ENCODE measurements at places on chromosomes 12 and 14.

- no peak for DNase-seq
These were observed 13.1 kb upstream of the SMARCC2 start for GRCh38 chr12:56202366-56202765.

DNA sequence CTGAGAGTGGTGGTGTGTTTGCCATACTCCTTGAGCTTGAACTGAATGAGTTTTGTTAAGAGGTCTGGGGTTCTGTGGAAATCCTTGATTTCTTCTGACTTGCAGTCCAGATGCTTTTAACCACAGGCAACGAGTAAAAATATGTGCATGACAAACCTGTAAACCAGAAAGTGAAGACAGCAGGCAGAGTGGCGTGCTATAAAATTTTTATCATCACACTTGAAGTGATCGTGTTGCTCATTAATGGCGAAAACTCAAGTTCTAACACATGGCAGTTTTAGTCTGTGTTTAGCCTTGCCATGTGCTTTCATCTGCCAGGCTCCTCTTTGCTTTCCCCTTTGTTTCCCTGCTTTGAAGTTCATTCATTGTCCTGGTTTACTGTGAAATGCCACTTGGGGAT is 28.0 kb downstream of the TXNRD1 start:
- DNase-seq: no peak

- no peak for DNase-seq
These were observed 6.8 kb downstream of the ZFHX2 start for GRCh38 chr14:23544511-23545447.

GRCh38 chr12:47079468-47079980 is at the start of the genes AMIGO2 and PCED1B:
Gene AMIGO2, minus strand, starts transcription at chr12:47079959. Its CDS starts 957 bp downstream, at chr12:47079002.
Gene PCED1B, plus strand, starts transcription at chr12:47079621. Its CDS starts 155,443 bp downstream, at chr12:47235064.
- DNase-seq: peak; percentile 34

DNA sequence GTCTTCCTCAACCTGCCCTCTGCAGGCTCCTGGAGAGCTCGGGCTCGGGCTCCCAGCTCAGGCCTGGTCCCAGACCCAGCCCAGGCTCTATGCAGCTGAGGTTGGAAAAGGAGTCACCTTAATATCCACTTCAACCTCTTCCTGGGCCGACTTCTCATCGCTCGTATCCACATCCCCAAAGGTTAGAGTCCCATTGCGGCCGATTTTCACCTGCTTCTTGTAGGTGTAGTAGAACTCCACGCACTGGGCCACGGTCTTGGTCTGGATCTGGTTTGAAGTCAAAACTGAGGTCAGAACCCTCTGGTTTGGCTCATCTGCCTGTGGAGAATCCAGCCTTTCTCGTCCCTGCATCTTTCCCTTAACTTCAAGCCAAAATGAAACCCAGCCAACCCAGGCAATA is 8.4 kb upstream of the PNMA1 start:
- no peak for DNase-seq

- no peak for DNase-seq
These were observed 96.7 kb downstream of the ETV6 start for GRCh38 chr12:11746024-11746771.

DNA sequence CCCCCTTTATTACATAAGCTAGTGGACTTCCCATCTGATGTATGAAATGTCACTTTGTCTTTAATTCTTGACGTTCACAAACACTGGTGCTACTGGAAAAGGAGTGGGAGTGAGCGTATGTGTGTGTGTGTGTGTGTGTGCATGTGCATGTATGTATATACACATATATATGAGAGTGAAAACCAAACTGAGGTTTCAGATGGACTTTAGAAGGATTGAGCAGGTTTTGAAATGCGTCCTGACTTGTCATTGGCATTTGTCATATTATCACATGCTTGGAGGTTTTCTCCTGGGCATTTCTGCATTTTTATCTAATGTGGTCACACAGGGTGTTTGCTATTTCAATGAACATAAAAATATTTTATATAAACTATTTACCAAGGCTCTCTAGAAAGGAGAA is 1085.9 kb downstream of the BCL11B start:
- DNase-seq: no peak

DNA sequence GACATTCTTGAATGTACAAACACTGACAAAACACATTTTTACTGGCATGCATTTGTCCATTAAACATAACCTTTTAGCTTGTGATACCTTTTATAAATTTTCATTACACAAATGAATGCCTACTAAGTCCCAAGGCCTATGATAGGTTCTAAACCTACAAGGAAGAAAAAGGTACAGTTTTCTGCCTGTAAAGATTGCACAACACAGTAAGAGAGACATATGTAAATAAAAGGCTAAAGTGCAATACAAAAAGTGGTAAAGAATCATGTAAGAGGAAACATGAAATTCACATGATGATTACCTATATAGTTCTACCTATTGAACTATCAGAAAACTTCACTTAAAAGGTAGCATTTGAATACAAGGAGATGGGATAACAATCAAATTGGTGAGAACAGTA is 14.6 kb upstream of the ARID4A start:
- DNase-seq: no peak

GRCh38 chr14:73851000-73851399 is 631 bp upstream of the PTGR2 start:
- no peak for DNase-seq

- no peak for DNase-seq
These were observed 859.8 kb downstream of the FSCB start for GRCh38 chr14:43647302-43647701.

- no peak for DNase-seq
These were observed at the start of gene WSCD2 for GRCh38 chr12:108129017-108129812. Gene WSCD2, plus strand, starts transcription at chr12:108129288. Its CDS starts 66,545 bp downstream, at chr12:108195833.

DNA sequence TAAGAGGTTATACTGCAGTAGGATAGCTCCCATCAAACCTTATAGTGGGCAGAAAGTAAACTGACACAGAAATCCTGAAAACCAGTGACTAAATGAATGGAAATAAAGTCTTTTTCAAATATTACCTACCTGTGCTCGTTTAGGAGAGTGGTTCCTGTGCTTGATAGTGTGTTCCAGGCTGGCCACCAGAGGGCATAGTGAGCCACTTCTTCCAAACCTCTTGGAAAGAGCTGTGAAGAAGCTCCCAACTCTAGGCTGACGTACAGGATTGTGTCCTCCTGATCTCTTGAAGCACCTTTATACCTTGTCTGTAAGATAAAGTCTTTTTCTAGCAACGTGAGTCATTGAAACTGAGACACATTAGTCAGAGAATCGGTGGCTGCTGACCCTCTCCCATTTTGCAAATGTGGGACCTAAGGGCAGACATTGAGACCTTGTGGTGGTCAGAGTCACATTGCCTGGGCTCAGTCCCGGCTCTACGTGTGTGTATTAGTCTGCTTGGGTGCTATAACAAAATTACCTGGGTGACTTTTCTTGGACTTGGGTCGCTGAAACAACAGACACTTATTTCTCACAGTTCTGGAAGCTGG is 17.6 kb downstream of the TDP1 start:
- DNase-seq: peak; percentile 14

GRCh38 chr14:88188745-88189416 is 134.2 kb downstream of the KCNK10 start:
- DNase-seq: no peak

GRCh38 chr12:131805421-131805820 is 22.8 kb upstream of the MMP17 start:
- DNase-seq: no peak

GRCh38 chr14:102208741-102209140 is 69.0 kb downstream of the WDR20 start:
- DNase-seq: no peak

DNA sequence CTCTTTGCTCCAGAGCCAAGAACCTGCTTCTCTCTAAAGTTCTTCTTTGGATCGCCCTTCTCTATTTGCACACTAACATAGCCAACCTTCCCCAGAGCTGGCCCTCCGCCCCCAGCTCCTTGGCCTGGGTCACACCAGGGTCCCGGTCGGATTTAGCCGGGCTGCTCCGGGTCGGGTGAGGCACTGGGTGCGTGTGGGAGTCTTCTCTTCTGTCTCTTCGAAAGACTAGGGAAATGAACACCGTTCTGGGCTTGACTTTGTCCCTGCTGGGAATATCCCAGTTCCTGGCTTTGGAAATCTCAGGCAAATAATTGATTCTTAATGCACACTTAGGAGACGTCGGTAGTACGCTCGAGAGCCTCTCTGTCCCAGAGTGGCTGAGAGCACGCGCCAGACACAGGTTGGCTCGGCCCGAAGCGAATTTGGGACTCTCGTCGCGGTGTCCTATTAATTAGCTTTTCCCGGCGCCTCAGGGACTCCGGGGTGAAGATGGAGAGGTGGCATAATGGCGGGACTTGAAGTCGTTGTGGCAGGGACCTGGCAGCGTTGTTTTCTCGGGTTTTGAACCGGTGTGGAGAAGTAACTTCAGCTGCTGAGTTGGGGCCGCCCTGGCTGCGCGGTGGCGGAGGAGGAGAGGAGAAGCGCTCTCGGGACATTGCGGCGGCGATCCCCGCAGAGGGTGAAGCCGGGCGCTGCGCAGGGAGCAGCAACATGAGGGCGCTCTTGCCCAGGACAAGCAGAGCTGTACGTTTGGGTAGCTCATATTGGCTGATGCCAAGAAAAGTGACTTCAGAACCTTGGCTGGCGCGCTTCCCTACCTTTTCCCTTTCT is 7.5 kb downstream of the FOXG1 start:
- no peak for DNase-seq

- no peak for DNase-seq
These were observed 690.7 kb upstream of the TBX3 start for GRCh38 chr12:115374480-115375185.

GRCh38 chr12:120267736-120268135 is 2.2 kb upstream of the PXN start:
- no peak for DNase-seq

DNA sequence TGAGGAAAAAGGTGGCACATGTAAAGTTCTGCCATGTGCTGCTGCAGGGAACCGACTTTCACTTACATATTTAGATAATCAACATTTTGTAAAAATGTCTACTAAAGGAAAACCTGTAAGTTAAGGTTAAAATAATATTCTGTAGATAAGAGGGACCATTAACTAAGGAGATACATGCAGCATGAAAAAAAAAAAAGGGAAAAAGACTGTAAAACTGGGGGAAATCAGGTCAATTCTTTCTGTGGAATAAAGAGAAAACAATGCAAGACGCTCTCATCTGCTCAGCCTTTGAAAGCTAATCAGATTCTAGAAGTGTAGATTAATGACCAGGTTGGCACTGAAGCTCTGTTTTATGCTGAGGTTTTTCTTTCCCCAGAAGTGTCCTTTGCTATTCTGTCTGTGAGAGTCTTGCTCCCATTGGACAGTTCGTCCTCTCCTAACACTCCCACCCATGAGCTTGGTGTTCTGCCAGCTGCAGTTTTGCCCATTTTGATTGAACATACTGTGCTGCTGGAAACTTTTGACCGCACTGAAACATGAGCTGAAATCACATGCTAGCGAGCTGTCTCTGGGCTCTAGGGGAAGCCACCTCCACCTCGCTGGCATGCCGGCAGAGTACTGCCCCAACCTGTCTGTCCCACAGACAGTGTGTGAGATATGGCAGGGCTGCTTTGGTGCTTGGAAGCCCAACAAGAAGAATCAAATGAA is 39.7 kb downstream of the PPTC7 start:
- DNase-seq: no peak

DNA sequence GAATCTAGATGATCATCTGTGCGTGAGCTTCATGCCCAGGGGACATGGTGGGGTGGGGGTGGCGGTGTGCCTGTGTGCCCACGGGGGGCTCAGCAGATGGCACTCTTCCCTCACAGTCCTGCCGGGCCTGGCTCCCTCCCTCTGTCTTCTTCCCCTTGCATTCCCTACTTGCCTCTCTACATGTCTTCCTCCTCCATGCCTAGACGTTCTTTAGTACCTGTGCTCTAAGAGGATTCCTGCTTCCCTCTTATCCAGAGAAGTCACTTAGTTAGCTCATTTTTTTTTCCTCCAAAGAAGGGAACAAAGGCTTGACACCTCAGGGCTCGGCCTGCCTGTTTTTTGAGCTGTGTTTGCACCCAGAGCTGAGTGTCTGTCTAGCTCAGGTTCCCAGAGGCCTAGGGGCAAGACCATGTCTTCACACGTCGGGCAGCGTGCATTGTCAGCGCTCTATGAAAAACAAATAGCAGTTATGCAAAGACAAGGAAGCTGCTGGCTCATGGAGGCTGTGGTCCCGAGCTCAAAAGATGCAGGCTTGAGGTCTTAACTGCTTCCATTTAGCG is 48.8 kb downstream of the NINJ2 start:
- no peak for DNase-seq

GRCh38 chr12:128644664-128645296 is 179.0 kb downstream of the SLC15A4 start:
- DNase-seq: no peak

- DNase-seq: no peak
These were observed 38.6 kb downstream of the NOC4L start for GRCh38 chr12:132182711-132183365.

- DNase-seq: no peak
These were observed 390.5 kb upstream of the CLEC14A start for GRCh38 chr14:38646391-38646790.

DNA sequence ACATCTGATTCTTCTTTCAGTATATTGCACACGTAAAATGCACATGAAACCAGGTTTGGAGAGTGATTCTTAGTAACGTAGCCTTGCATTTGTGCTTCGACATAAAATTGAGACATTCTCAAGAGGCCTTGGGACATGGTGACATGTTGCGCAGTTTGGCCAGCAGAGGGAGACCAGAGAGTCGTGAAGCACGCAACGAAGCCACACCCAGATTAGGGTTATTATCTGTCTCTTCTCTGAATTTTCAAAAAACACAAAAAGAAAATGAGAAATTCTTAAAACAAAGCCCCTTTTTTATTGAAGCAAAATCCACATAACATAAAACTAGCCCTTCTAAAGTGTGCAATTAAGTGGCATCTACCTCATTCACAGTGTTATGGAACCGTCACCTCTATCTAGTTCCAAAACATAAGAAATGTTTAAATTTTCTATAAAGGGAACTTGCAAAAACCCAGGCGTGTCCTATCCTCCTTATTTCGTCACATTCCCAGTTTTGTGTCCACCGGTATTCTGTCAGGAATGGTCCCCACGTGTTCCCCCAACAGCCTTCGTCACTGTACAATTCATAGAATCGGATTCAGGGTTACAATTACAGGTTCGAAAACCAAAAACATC is 108.8 kb upstream of the ATF7IP start:
- DNase-seq: peak; percentile 61

- no peak for DNase-seq
These were observed 1087.4 kb upstream of the FLRT2 start for GRCh38 chr14:84442521-84442920.

GRCh38 chr14:53260928-53261327 is 107.8 kb upstream of the DDHD1 start:
- DNase-seq: no peak

DNA sequence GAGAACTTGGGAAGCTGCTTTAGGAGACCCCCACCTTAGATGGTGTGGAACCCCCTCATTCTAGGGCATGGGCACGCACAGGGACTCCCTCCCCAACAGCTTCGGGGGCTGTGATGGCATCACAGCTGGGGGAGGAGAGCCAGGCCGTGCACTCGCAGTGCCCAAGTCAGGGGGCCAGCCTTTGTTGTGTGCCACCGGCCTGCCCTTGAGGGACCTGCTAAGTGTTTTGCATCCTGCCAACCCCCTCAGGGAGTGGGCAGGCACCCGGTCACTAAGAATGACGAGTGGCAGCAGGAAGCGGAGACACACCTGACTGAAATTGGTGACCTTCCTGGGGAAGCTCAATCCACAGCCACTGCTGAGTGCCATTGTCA is 334.9 kb upstream of the SFSWAP start:
- DNase-seq: no peak

- no peak for DNase-seq
These were observed 86.3 kb downstream of the PLEKHG3 start for GRCh38 chr14:64790478-64790877.

- DNase-seq: no peak
These were observed 21.3 kb downstream of the LRRIQ1 start for GRCh38 chr12:85057370-85057963.

- DNase-seq: no peak
These were observed 4.7 kb downstream of the LRP1-AS start for GRCh38 chr12:57142727-57143126.

All from stimulated activated CD8-positive, alpha-beta memory T cell treated with anti-CD3 and anti-CD28 coated beads, Interleukin-7, amount 100 ng/mL, for 1 hour (primary cell).